ENCODE measurements at places on chromosomes 11 and 22. TPM values are rescaled to one million over a fixed set of nuclear protein-coding genes. Genes with fewer than 3 reads are reported as not detected.

DNA sequence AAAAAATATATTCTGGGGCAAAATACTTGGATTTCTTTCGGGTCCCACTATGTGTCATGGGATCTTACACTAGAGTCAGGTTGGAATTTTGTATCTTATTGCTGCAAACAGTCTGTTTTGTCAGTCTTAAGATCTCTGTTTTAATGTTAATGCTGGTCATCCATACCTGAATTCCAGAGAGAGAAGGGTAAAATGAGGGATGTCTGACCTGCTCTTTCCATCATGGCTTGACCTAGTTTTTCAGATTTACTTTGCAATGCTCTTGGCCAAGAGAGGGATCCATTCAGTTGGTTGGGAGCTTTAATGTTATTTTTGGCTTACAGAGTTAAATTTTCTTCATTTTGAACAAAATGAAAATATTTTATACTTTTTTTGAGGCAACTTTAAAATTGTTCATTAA, 117.2 kb downstream of the CASP12 start:
- DNase-seq = no peak

- no peak for DNase-seq
Observed at GRCh38 chr22:38861927-38862326, 10.1 kb downstream of the CBX6 start.

HPX gene
- 1.6 TPM for total RNA-seq

MS4A4A gene
- total RNA-seq = not detected

GRCh38 chr11:97894978-97895377, 1125.8 kb upstream of the CNTN5 start:
- DNase-seq = no peak

DNA sequence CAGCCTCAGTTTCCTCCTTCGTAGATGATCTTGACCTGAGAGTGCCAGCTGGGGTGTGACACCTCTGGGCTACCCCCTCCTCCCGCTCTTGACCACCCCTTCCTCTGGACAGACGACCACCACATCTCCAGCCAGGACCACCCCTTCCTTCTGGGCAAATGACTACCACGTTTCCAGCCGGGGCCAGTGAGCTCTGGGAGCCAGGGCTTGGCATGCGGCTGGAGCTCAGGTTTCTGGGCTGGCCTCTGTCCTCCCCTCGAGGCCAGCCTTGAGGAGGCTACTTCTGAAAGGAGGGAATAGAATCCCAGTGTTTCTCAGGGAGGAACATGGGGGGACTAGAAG, 120.9 kb downstream of the KCNQ1OT1 start:
- no peak for DNase-seq

DNA sequence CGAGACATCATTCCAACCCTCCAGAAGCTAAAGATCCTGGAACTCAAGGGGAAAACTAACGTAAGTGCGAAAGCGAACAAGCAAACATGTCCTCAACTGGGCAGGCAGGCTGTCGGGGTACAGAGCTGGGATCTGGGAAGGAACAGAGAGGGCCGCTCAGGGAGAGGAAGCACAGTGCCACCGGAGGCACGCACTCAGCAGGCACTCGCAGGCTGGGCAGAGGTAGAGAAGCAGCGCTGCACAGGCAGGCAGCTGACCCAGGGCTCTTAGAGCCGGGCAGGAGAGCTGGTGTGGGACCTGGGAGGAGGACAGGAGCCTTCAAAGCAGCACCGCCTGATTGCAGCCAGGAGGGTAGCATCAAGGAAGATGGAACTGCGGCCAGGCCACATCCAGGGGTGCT, 62.2 kb downstream of the MICAL3 start:
- DNase-seq = no peak

OR56A5 gene
- total RNA-seq = not detected

- no peak for DNase-seq
Observed at GRCh38 chr22:20089977-20090729, 10.1 kb downstream of the DGCR8 start.

TMEM45B gene
- 2.5 TPM for total RNA-seq

DNA sequence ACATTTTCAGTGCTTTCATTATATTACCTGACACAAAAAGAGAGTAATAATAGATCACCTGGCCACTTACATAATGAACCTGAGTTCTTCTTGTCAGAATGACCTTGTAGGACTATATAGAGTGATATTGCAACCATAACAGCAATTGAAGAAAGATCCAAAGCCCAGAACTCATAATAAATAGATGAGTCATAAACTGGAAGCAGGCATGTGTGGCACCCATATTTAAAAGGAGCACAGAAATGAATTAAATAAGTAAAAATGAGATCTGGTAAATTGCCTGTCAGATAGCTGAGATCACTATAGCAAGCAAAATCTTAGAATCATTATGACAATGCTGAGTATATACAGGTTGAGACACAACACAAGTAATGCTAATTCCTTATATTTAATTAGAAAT, 331.8 kb downstream of the AASDHPPT start:
- DNase-seq = no peak

GRCh38 chr11:65960824-65961266, 689 bp upstream of the SART1 start:
- DNase-seq = no peak

GRCh38 chr22:43946384-43946667, 8.9 kb upstream of the SAMM50 start:
- DNase-seq = no peak

DNA sequence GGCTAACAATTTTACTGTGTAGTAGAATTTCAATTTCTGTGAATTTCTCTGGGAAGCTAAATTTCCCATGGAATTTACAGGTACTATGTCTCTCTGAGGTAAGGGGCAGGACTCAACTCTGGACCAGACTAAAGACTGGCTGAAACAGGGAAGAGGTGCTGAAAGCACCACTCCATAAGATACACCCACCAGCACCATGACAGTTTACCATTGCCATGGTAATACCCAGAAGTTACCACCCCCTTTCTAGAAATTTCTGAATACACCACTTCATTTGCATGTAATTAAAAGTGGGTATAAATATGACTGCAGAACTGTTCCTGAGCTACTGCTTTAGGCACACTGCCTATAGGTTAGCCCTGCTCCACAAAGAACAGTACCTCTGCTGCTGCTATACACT, 274.1 kb downstream of the TTC28 start:
- no peak for DNase-seq

GRCh38 chr22:36282328-36282831, 29.4 kb downstream of the APOL1 start:
- DNase-seq = no peak

OOSP1 gene
- total RNA-seq = not detected

- no peak for DNase-seq
Observed at GRCh38 chr22:50176850-50177536, 6.5 kb downstream of the PANX2 start.

DNA sequence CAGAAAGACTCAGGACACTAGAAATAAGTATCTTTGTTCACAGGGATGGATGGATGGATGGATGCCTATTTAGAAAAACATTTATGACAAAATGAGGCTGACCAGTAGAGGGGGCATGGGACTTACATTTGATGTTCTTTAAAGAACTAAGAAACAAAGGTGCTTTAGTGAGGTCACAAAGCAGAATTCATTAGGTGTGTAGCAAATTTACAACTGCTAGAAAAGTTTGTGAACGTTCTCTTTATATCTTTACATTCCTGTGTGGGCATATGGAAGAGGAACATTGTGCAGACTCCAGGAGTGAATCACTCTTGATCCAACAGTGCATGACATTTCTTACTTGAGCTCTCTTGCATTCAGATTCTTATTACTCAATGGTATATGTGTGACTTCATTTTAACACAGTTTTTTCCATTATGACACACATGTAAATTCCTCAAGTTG, 15.8 kb upstream of the SIK2 start:
- peak; percentile 40 for DNase-seq

- DNase-seq = no peak
Observed at GRCh38 chr11:45512471-45513148, 152.8 kb downstream of the CHST1 start.

- DNase-seq = no peak
Observed at GRCh38 chr11:11403763-11404725, 51.0 kb upstream of the CSNK2A3 start.

CDC42BPG gene
- 1.1 TPM for total RNA-seq

OR8D4 gene
- not detected for total RNA-seq

DNA sequence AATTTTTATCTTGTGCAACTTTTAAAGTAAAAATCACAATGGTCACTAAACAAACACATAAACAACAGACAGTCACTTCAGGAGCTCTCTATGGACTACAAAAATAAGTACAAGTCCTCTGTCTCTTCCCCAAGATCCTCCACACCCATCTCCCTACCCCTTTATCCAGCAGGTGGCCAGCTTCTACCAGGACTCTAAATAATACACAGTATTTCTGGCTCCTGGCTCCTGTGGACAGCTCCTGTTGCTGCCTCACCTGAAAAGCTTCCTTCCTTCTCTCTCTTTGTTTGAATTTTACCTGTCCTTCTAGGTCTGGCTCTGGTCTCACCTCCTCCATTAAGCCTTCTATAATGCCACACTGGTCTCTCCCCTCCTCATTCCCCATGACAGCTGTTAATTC, 86.1 kb downstream of the CLPB start:
- DNase-seq = no peak

DNA sequence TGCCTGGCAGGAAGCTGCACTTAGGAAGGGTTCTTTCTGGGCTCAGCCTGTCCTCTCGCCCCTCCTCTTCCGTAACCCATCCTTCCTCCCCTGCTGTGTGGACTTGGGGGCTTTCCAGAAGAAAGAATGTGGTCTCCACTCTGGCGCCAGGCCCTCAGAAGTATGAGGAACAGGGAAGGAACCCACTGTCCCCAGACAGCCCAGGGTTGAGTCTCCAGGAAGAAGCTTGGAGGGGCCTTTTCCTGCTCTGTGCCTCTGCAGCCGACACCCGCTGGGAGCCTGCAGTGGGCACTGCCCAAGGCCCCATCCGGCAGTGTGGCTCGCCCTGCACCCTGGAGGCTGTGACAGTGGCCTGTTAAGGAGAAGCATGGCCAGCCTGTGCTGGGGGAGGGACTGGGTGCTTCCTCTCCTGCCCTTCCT, 112.6 kb downstream of the ST3GAL4 start:
- DNase-seq = no peak

GRCh38 chr11:129655247-129655832, 160.3 kb upstream of the TMEM45B start:
- DNase-seq = no peak

GRCh38 chr11:46666516-46666915, 33.9 kb downstream of the ARHGAP1 start:
- DNase-seq = no peak

DNA sequence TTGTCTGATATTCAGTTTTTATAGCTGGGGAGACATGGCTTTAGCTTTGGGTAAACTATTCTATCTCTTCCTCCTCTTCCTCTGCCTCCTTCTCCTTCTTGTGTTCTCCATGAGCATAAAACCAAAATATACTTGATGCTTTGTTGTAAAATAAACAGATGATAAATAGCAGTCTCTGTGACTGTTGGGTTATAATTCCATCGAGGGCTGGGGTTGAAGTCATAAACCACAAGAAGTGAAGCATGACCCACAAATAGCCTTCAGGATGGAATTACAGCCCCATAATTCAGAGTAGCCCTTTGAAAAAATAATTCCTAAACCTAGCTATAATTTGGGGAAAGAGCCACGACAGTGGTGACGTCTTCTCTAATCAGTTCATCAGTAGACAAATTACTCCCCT, 177.7 kb downstream of the SNX19 start:
- no peak for DNase-seq

DNA sequence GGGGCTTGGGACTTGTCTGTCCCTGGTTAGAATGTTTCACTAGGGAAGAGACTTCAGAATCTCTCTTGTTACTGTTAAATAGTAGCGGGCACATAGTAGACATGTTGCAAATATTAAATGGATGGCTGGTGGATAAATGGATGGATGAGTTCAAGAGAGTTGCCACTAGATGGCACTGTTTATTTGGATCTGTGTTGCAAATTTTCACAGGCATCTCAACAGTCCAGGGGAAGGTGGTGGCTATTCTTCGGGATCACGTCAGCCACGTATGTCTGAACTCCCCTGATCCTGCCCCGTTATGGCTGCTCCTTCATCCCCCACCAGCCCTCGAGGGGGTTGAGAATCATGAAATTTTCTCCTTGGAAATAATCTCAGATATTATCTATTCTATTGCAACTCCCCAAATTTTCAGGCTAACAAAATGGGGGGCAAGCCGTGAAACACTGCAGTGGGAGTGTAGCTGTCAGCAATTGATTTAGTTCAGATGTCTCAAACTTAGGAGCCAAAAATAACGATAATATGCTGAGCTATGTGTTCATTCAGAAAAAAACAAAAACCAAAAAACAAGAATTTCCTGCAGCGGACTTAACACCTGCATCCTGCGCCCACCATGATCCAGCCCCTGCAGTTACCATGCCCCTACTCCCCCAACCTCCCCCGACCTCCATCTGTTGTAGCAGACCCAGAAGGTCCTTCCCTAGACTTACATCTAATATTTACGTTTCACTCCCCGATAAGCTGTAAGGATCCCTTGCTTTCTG, 29.1 kb upstream of the BIRC3 start:
- peak; percentile 31 for DNase-seq

DNA sequence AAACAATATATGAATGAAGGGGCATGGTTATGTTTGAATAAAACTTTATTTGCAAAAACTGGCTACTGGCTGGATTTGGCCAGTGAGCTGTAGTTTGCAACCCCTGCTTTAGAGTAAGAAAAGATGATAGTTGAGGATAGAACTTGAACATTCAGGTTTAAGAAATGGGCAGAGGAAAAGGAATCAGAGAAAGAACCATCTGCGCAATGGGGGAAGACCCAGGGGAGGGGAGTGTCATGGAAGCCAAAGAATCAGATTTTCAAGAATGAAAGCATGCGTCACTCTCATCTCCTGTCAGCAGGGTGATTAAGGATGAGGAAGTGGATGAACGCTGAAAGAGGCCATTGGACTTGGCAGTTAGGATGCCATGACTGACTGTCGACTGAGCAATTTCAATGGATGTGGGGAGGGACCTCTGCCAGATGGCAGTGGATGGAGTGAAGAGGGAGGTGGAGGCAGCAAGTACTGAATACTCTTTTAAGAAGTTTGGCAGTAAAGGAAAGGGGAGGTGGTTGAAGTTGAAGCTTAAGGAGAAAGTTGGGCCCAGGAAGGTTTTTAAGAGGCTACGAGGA, 21.2 kb downstream of the FAT3 start:
- DNase-seq = no peak

DNA sequence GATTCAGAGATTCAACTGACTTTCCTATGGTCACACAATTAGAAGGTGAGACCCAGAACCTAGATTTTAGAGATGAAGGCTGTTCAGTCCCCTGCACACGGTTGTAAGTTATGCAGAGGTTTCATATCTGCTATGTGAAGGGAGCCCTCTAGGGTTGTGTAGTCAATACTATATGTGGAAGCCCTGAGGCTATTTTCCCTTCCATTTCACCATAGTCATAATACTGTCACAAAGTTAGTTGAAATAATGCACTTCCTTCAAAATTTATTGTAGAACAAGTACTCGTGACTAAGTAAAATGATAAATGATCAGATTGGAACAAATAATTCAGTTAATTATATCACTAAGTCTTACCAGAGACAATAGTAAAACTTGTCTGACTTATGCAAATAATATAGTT, 48.8 kb downstream of the ENDOD1 start:
- DNase-seq = no peak
